CD8-positive, alpha-beta memory T cell (primary cell): ENCODE measurements at places on chromosomes 1 and 21. TPM values are rescaled to one million over a fixed set of nuclear protein-coding genes. Genes with fewer than 3 reads are reported as not detected.

RCAN3 gene
- 62.6 TPM for total RNA-seq

JAM2 gene
- 1.2 TPM for total RNA-seq

DAP3 gene
- total RNA-seq, result 156 TPM

HEATR1 gene
- total RNA-seq, result 101 TPM

MCM3AP gene
- 131 TPM for total RNA-seq

SLAMF9 gene
- not detected for total RNA-seq

MTOR gene
- total RNA-seq, result 53.9 TPM

PLCH2 gene
- total RNA-seq, result 2.5 TPM

OR6N2 gene
- not detected for total RNA-seq
